ENCODE measurements at places on chromosomes 1 and 21. TPM values are rescaled to one million over a fixed set of nuclear protein-coding genes. Genes with fewer than 3 reads are reported as not detected.

- H3K27ac ChIP-seq: no peak overlapping the region
- no peaks in the 10 kb centered on the region for H3K27me3 ChIP-seq
- H3K4me1 ChIP-seq: no peaks in the 10 kb centered on the region
- no peak for DNase-seq
Measured at GRCh38 chr1:7334475-7335035, 436.5 kb upstream of the VAMP3 start.

DNA sequence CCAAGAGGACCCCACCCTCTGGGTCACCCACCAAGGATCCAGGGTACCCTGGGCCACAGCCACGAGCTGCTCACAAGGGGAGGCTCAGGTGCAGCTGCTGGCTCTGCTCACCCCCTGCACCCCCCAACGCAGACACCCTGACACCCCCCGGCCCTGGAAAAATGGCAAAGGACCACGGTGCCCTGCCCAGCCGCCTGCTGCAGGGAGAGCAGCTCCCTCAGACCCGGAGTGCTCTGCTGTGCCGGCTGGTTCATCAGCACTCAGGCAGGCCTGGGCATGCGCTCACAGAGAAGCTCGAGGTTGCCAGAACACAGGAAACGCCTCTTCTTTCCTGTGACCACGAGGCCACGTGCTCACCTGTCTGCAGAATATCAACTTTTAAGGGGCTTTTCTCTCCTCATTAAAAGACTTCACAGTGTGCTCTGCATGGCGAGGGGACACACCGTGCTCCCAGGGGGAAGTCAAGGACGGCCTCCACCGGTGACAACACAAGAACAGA is 4.3 kb upstream of the C1QTNF12 start:
- H3K36me3 ChIP-seq: no peaks in the 10 kb centered on the region
- H3K4me1 ChIP-seq: peaks cover 8% of the 10 kb centered on the region
- no peaks in the 10 kb centered on the region for H3K27me3 ChIP-seq
- peak overlapping the region; percentile 11 for H3K27ac ChIP-seq
- DNase-seq: no peak

GRCh38 chr1:3498246-3498930 is 43.9 kb downstream of the ARHGEF16 start:
- DNase-seq: no peak
- no peak overlapping the region for H3K4me3 ChIP-seq
- no peak overlapping the region for H3K27ac ChIP-seq
- H3K27me3 ChIP-seq: no peaks in the 10 kb centered on the region

DNA sequence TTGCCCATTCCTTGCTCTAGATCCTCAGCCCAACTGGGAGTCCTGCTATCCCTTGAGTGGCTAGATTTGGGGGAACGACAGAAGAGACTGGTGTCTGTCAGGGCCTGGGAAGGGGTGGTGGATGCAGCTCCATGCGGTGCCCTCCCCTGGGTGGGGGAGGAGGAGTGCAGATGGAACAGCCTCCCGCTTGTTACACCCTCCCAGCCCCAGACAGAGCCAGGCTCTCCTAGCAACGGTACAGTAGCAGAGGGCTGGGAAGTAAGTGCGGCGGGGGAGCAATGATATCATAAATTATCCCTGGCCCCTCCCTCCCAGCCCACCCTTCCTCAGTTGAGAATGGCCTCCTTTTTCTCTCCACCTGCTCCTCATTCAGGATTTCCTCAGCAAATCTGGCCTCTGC is 37.2 kb downstream of the RHBG start:
- H3K27me3 ChIP-seq: no peaks in the 10 kb centered on the region
- no peaks in the 10 kb centered on the region for H3K36me3 ChIP-seq
- no peaks in the 10 kb centered on the region for H3K4me1 ChIP-seq
- no peak for DNase-seq
- H3K27ac ChIP-seq: no peak overlapping the region

DNA sequence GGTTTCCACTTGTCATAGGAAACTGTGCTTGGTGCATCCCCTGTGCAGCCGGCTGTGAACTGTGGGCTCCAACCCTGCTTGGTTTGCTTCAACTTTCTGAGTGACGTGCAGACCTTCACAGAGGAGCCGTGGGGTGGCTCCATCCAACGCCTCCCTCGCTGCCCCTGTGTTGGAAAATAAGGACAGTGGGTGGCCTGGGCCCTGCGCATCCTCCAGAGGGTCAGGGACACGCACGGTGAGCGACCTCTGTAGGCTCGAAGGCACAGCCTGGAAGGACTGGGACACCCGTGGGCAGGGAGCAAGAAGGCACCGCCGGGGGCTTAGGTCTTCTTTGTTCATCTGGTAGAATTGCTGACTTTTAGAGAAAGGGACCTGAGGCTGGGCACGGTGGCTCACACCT is 6.5 kb upstream of the FAAP20 start:
- no peak overlapping the region for H3K4me3 ChIP-seq
- H3K27ac ChIP-seq: no peak overlapping the region
- no peak for DNase-seq
- no peaks in the 10 kb centered on the region for H3K27me3 ChIP-seq
- peaks cover 14% of the 10 kb centered on the region for H3K4me1 ChIP-seq

DNA sequence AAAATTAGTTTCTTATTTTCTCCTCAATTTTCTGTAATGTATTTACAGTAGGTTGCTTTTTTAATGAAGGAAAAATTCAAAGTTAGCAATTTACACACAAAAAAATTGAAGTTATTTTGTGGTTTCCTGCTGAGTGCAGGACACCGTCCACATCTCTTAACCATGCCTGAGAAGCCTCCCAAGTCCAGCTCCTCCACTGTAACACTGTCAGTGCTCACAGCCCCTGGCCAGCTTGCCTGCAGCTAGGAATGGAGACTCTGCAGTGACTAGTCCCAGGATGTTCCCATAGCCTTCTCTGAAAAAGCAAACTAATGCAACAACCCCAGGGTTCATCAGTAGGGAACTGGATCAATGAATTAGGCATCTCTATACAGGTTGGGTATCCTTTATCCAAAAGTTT is 3.5 kb downstream of the A3GALT2 start:
- no peak overlapping the region for H3K4me3 ChIP-seq
- no peaks in the 10 kb centered on the region for H3K4me1 ChIP-seq
- no peaks in the 10 kb centered on the region for H3K27me3 ChIP-seq
- no peak overlapping the region for H3K27ac ChIP-seq
- H3K36me3 ChIP-seq: no peaks in the 10 kb centered on the region
- DNase-seq: no peak

GRCh38 chr1:112461200-112461871 is 47.4 kb upstream of the WNT2B start:
- H3K4me1 ChIP-seq: peaks cover 5% of the 10 kb centered on the region
- H3K36me3 ChIP-seq: no peaks in the 10 kb centered on the region
- H3K27ac ChIP-seq: no peak overlapping the region
- no peaks in the 10 kb centered on the region for H3K27me3 ChIP-seq
- no peak for DNase-seq

DNA sequence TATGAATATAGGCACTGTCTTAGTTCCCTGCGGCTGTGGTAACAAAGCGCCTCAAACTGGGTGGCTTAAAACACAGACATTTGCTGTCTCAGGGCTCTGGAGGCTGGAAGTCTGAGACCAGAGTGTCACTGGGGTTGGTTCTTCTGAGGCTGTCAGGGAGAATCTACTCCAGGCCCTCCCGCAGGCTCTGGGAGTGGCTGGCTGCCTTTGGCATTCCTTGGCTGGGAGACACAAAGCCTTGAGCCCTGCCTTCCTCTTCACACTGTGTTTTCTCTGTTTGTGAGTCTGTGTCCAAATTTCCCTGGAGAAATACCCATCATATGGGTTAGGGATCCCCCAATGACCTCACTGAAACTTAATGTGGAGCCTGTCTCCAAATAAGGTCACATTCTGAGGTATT is 38.5 kb downstream of the B3GALT5 start:
- DNase-seq: no peak
- no peak overlapping the region for H3K4me3 ChIP-seq
- H3K4me1 ChIP-seq: no peaks in the 10 kb centered on the region

DNA sequence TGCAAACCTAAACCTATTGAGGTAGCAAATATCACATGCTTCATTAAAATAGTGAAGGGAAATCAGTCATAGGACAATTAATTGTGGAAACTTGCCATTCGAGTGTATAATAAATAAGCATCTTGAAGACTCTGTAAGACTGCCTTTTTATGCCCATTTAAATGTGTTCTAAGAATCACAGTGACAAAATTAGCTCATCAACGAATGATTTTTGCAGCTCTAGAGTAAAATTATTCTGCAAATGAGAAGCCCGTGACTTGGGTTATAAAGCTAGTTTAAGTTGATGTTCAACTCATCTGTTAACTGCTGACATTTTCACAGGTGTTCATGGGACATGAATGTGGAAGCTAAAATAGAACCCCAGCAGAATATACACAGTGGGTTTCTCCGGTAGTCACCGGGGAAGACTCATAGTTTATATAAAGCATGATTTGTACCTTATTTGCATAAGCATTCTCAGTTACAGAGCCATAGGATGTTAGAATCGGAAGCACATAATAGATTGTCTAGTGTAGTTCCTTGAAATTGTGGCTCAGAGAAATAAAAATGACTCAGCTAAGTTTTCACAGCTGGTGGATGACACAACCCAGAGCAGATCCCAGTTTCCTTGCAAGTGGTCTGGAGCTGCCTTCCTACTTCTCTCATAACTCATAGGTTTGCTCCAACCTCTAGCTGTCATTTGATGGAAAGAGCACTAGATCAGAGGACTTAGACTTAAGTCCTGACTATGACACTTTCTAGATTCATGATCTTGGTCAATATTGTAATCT is 107.3 kb downstream of the UCHL5 start:
- H3K36me3 ChIP-seq: no peaks in the 10 kb centered on the region
- H3K4me3 ChIP-seq: no peak overlapping the region
- H3K27me3 ChIP-seq: no peaks in the 10 kb centered on the region
- DNase-seq: no peak
- H3K27ac ChIP-seq: no peak overlapping the region

- H3K4me3 ChIP-seq: no peak overlapping the region
- H3K27me3 ChIP-seq: no peaks in the 10 kb centered on the region
Measured at GRCh38 chr1:75430526-75430925, 180.4 kb downstream of the SLC44A5 start.

DNA sequence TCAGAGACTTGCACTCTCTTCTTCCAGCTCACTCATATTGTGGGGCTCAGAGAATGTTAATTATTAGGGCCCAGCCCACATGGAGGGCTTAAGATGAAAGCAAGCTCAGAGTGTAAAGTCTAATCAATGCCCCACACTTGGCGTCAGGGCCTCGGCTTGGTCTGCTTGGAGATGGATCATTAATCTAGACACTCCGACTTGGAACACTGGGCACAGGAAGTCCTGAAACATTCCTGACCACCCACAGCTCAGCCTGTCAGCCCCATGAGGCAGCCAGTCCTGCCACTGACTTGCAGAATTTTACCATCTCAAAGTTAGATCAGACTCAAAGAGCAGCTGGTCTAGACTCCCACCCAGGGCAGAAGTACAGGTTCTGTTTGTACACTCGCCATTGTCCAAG is 69.8 kb upstream of the TRABD2B start:
- no peak overlapping the region for H3K4me3 ChIP-seq
- H3K4me1 ChIP-seq: no peaks in the 10 kb centered on the region
- no peak for DNase-seq
- no peak overlapping the region for H3K27ac ChIP-seq
- no peaks in the 10 kb centered on the region for H3K36me3 ChIP-seq

DNA sequence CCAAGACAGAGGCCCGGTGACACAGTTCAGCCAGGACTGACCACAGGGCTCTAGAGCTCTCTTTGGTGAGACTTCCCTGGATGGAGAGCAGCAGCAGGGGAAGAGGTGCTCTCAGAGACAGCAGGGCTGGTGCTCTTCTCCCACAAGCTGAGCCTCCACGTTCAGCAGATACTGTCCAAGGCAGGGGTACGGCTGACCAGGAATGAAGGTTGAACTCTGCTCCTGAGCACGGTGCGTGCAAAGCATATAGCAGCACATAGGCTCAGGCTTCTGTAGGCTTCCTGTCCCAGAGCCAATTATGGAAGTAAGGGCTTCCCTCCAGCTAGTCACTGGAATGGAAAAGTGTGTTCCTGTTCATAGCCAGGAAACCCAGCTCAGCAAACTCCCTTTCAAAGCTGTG is 23.9 kb downstream of the DMBX1 start:
- no peak overlapping the region for H3K27ac ChIP-seq
- no peaks in the 10 kb centered on the region for H3K27me3 ChIP-seq
- no peaks in the 10 kb centered on the region for H3K36me3 ChIP-seq
- no peak for DNase-seq
- H3K4me1 ChIP-seq: no peaks in the 10 kb centered on the region
- H3K4me3 ChIP-seq: no peak overlapping the region

DNA sequence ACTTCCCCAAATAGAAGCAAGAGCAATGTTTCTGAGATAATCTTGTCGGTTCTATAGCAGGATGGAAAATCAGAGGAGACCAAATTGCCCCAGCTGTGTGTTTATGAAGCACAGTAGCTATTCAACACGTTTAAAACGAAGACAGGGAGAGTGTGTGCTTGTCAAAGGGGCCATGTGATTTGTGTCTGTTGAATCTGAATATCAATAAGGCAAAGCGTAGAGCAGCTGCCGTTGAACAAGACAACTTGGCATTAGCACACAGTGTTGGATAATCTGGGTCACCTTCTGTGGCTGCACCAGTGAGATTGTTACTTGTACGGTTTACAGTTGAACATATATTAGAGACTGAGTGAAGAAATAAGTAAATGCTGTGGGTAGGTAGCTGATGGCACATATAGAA is 1.0 kb downstream of the CRB1 start:
- no peak overlapping the region for H3K4me3 ChIP-seq
- no peaks in the 10 kb centered on the region for H3K27me3 ChIP-seq
- no peak overlapping the region for H3K27ac ChIP-seq
- DNase-seq: no peak
- H3K4me1 ChIP-seq: no peaks in the 10 kb centered on the region
- no peaks in the 10 kb centered on the region for H3K36me3 ChIP-seq

The BGLAP gene
- polyA plus RNA-seq: not detected

The TTC39A gene
- 120 TPM for polyA plus RNA-seq

The LEPROT gene
- polyA plus RNA-seq: 38.0 TPM

The NTRK1 gene
- polyA plus RNA-seq: 4.7 TPM

The RASAL2 gene
- 25.9 TPM for polyA plus RNA-seq

The RGS13 gene
- not detected for polyA plus RNA-seq

The IFNLR1 gene
- polyA plus RNA-seq: 1.5 TPM

The UCK2 gene
- polyA plus RNA-seq: 29.9 TPM

The LCE1E gene
- not detected for polyA plus RNA-seq

The RXFP4 gene
- polyA plus RNA-seq: not detected

The KCNE2 gene
- 0.74 TPM for polyA plus RNA-seq

The TMEM82 gene
- polyA plus RNA-seq: not detected

Data from testis (tissue), 5 donors.